Activated T-cell treated with anti-CD3 and anti-CD28 coated beads, Interleukin-2, amount 50 U/mL, for 72 hours (primary cell): ENCODE measurements at places on chromosomes 5 and 9. TPM values are rescaled to one million over a fixed set of nuclear protein-coding genes. Genes with fewer than 3 reads are reported as not detected.

IRX2 gene
- total RNA-seq: not detected

DOCK8 gene
- total RNA-seq: 213 TPM

NPDC1 gene
- total RNA-seq: 27.2 TPM

GRXCR2 gene
- total RNA-seq: not detected

GPR151 gene
- total RNA-seq: not detected

FAM200C gene
- 0.89 TPM for total RNA-seq

TAF11L5 gene
- not detected for total RNA-seq

PCDHA1 gene
- total RNA-seq: not detected

SPATA31A6 gene
- total RNA-seq: not detected

PCDHGB7 gene
- not detected for total RNA-seq

SLC28A3 gene
- 1.7 TPM for total RNA-seq

TAS2R1 gene
- total RNA-seq: not detected

SHC3 gene
- not detected for total RNA-seq

EIF4E1B gene
- total RNA-seq: not detected

TAF11L10 gene
- not detected for total RNA-seq

COL15A1 gene
- total RNA-seq: 0.19 TPM

SCAI gene
- 14.5 TPM for total RNA-seq

TPPP gene
- total RNA-seq: 0.29 TPM

LRRC70 gene
- 1.5 TPM for total RNA-seq

FOXD4L4 gene
- total RNA-seq: 0.14 TPM

CARTPT gene
- not detected for total RNA-seq

ADGRD2 gene
- total RNA-seq: not detected

GARNL3 gene
- 4.7 TPM for total RNA-seq
